SHP77 (cell line): ENCODE measurements at places on chromosomes 7 and 10.

GRCh38 chr7:12386313-12386740 is 17.3 kb downstream of the VWDE start:
- DNase-seq = peak; percentile 94

GRCh38 chr7:98406827-98407226 is 5.9 kb upstream of the BAIAP2L1 start:
- DNase-seq = no peak

- no peak for DNase-seq
Measured at GRCh38 chr10:11177381-11177780, 159.7 kb downstream of the CELF2 start.

DNA sequence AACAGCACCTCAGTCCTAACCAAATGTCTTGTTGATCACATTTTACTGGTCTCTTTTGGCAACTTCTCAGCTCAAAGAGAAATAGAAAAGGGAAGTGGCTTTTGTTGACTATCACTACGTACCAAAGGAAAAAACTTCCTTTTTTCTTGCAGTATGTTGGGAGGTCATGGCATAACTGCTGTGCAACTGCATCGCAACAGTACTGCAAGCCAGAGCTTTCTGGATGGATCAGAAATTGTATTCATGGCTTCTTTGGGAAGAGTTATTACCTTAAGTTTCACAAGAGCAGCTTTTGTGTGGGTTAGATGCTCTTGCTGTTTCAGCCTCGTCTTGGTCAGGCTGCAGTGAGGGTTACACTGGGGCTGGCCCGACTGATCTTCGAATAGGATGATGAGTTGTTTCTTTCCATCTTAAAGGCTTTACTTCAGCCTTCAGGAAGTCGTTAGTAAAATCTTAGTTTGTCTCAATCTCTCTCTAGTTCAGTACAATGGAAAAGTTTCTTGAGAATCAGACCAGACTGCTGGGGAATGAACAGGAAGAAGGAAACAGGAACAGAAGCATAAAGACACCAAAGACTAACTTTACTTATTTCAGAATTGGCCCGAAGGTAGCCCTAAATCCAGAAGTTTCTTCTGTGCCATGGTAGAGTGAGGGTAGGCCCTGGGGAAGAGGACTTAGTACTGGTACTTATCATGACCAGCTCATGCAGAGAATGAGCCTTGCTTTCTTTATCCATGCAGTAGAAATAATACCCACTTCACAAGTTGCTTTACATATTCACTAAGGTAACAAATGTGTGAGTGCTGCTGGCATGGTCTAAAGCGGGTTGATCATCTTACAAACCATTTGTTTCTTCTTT is 153.6 kb downstream of the CELF2 start:
- no peak for DNase-seq

DNA sequence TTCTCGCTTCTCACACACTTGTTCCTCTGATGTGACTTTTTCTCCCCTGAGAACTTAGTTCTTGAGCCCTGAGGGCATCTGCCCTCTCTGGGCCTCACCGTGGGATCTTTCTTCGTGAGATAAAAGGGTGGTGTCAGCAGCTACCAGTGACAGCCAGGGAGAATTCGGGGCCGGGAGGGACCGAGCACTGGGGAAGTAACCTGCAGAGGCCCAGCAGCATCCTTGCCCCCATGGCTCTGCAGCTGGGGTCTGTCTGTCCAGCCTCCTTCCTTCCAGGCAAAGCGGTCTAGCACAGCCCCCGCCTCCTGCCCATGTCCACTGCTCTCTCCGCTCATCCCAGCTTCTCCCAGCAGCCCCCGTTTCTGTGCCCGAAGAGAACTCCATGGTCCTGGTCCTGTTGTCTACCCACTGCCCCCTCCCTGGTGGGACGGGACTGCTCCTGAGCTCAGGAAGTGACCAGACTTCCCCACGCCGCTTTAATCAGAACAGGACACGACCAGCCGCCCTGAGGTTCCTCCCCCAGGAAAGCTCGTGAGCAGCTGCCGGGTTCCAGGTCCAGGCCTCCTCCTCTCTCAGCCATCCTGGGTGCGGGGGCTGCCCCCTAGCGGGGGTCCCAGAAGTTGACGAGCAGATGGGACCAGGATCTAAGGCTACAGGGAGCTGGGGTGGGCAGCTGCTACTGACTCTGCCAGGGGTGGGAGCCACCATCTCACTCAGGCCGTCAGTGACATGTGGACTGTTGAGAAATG is 187.5 kb downstream of the WDR37 start:
- DNase-seq = peak; percentile 63

DNA sequence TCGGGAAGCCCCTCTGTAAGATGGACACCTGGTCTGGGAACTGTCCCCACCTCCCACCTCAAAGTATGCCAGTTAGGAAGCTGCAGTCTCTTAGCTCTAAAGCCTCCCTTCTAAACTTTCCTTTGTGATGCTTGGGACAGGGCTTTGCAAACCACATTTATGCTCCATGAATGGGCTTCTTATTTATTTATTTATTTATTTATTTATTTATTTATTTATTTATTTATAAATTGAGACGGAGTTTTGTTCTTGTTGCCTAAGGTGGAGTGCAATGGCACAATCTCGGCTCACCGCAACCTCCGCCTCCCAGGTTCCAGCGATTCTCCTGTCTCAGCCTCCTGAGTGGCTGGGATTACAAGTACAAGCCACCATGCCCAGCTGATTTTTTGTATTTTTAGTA is 1009.4 kb downstream of the TYW1 start:
- DNase-seq = no peak

GRCh38 chr7:94591176-94591575 is 64.8 kb downstream of the SGCE start:
- DNase-seq = no peak

DNA sequence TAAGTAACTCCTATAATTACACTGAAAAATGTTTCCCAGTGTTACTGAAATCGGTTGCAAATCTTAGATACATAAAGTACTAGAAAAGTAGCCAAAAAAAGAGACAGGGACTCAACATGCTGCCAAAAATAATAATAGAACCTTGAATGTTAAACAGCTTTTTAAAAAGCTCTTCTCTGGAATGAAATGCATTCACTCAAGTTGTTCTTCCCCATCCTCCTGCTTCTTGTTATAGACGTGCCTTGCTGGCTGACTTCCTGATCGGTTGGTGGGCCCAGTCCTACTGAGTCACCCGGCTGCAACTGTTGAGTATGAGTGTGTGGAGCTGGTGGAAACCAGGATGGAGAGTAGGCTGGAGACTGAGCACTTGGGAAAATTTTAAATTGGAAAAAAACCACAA is 30.6 kb upstream of the RAPGEF5 start:
- DNase-seq = no peak

DNA sequence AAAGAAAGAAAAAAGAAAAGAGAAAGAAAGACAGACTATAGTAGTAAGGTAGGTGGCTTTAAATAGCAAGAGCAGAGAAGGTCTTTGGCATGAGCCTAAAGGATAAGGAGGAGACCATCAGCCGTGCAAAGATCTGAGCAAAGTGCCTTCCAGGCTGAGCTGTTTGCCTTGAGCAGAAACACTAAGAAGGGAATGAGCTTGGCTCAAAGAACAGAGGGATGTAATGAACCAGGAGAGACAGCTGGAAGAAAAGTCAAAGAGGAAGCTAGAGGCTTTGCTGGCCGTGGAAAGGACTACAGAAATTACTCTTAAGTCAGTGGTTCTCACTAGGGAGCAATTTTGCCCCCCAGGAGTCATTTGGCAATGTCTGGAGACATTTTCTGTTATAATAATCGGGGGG is 228.6 kb downstream of the FGFR2 start:
- DNase-seq = no peak
